ENCODE measurements at places on chromosomes 11 and 22.

GRCh38 chr22:28444659-28445058, 235.0 kb downstream of the TTC28 start:
- no peak for DNase-seq

DNA sequence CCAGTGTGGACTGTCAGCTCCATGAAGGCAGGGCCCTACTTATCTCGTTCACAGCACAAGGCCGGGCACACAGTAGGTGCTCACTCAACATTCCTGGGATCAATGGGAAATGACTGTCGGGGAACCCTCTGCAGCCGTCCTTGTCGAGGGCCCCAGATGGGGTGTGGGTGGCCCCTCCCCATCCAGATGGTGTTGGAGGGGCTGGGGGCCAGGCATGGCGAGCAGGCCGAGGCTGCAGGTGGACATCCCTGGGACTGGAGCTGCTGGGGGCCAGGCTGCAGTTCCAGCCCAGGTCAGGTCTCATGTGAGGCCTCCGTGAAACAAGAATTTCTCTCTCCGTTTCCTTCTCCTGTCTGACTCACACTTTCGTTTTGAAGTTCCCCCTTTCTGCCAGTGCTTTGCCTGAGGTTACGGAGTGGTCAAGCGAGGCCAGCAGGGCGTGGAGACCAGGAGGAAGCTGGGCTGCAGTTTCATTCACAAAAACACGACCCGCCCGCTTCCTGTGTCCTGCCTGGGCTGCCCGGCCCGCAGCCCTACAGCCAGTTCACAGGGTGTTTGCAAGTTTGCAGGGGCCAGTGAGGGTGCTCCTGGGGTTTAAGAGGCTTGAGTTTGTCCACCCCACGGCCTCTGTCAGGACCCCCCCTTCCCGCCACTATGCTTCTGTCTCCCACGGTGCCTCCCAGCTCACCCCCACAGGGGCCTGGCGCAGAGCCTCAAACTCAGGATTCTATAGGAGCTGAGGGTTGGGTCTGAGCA, 4.5 kb downstream of the MYEOV start:
- no peak for DNase-seq

GRCh38 chr22:48806227-48806781, 1021.4 kb downstream of the BRD1 start:
- no peak for DNase-seq

GRCh38 chr11:77677138-77677537, 39.5 kb upstream of the CLNS1A start:
- no peak for DNase-seq

GRCh38 chr11:11467312-11467711, 114.3 kb upstream of the CSNK2A3 start:
- DNase-seq: no peak

DNA sequence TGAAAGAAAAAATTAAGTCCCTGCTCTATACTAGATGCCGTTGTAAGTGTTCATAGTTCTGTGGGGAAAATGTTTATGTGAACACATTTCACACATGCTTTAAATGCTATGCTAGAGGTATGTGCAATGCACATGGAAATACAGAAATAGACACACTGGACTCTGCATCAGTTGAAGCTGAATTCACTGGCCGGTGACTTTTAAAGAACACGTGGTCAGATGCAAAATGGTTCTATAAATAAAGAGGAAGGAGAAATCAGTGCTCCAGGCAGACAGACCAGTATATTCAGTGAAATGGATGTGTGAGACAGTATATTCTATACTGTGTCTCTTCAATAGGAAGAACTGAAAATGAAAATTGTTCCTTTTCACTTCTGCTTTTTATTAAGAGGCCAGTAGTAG, 29.9 kb downstream of the TRPC6 start:
- no peak for DNase-seq

DNA sequence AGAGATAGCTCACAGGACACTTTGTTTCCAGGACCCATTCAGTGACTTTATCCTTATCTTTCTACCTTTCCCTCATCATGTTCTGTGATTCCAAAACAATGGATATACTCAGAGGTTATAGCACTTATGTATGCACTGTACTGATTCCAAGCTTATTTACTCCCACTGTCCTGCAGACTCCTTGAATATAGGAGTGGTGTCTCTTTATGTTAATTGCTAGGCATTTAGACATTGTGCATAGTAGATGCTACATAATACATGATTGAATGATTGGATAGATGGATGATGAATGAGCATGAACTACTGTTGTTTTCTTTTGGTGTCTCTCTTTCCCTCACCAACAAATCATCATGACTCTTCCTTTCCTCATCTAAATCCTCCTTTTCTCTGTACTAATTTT, 279.1 kb upstream of the RAG2 start:
- no peak for DNase-seq

- no peak for DNase-seq
Observed at GRCh38 chr11:28834877-28835276, 726.7 kb downstream of the METTL15 start.

DNA sequence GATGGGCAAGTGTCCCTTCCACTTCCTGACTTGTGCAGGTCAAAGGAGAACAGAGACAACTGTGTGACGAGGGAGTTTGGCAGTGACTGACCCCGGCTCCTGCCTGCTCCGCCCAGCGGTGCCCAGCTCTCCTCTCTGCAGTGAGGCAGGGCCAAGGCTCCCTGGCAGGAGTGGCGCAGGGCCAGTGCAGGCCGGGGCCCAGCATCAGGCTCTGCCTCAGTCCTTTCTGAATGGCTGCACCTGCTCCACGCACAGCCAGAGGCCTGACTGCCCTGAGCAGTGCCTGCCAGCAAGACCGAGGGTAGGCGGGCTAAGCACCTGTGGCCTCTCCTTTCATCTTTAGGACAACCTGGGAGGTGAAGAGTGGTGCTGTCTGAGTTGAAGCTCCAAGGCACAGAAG, 54.2 kb downstream of the WT1 start:
- DNase-seq: no peak

DNA sequence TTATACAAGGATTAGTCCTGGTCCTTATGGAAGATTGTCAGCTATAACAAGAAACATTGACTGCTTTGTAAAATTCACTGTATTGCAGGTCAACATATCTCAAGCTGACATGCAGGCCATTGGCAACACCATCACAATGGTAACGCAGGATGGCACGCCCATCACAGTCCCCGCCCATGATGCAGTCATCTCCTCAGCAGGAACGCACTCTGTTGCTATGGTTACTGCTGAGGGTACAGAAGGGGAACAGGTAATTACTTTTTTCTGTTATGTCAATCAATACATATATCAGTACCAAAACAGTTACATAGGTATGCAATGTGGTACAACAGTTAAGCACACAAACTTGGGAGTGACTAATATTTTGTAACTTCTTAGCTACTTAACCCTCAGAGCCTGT, 55.3 kb downstream of the ZNF143 start:
- DNase-seq: no peak

- DNase-seq: no peak
Observed at GRCh38 chr11:68686486-68686885, 2.1 kb downstream of the GAL start.

DNA sequence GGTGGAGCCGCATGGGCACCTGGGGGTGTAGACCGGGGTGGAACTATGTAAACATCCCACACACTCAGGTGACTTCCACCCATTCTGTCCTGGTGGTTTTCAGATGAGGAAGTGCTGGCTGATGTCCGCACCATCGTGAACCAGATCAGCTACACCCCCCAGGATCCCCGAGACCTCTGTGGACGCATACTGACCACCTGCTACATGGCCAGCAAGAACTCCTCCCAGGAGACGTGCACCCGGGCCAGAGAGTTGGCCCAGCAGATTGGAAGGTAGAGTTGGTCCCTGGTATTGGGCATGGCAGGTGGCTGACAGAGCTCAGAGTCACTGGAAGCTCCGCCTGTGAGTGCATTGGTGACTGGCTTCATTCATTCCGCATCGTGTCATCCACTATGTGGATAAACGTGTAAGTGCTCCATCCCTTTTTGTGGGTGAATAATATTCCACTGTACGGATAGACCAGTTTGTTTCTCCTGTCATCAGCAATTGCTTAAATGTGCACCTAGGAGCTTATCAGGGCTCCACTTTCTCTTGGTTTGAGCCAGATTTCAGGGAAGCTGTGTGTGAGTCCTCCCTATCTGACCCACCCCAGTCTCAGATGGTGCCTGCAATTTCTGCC, 29.9 kb downstream of the NADSYN1 start:
- no peak for DNase-seq

DNA sequence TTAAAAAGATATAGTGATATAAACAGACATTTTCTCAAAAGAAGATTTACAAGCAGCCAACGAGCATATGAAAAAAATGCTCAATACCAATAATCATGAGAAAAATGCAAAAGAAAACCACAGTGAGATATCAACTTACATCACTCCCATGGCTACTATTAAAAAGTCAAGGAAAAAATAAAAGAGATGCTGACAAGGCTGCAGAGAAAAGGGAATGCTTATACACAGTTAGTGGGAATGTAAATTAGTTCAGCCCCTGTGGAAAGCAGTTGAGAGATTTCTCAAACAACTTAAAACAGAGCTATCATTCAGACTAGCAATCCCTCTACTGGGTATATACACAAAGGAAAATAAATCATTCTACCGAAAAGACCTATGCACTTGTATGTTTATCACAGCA, 97.1 kb upstream of the CARD18 start:
- no peak for DNase-seq

GRCh38 chr11:14443638-14444037, 56.0 kb downstream of the COPB1 start:
- no peak for DNase-seq

All from occipital lobe (tissue), 3 donors.